ENCODE measurements at places on chromosomes 1 and 21.
A peak's percentile ranks its signal among the peaks of the same experiment; 100 is the strongest.

GRCh38 chr1:173408886-173409285 is 68.2 kb upstream of the PRDX6 start:
- DNase-seq, result no peak

DNA sequence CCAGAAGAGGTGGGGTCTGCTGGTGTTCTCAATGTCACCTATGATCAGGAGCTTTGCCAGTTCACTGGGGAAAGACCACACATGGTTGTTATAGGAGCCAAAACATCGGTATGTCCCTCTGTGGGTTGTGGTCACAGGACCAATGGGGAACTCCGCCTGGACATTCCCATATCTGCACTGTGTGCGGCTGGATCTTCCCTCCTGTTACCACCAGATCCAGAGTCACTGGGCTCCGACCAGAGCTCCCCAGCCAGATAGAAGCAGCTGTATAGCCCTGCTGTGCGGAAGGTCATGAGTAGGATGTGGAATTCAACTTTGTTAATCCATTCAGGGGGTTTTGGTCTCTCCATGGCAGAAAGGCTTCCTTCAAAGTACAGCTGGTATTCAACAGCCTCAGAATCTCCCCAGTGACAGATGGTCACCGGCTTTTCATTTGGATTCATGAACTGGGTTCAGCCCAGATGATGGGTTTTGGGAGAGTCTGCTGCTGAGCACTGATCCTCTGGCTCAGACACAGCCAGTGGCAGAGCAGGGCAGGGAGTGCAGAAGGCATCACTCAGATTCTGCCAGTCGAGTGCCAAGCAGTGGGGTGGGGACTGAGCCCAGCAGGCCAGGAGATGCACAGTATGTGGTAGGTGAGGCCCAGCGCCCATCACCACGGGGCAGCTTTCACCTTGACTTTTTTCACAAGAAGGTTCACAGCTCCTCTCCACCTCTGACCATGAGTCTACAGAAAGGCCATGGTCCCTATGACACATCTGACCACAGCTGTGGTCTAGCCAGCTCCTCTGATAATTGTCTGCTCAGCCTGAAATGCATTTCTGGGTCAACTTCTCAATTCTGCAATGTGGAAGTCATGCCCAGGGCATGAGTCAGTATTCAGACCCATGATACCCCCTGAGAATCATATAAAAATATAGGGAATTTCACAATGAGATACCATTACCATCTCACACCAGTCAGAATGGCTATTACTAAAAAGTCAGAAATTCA is 2.9 kb upstream of the SHCBP1L start:
- no peak for DNase-seq

DNA sequence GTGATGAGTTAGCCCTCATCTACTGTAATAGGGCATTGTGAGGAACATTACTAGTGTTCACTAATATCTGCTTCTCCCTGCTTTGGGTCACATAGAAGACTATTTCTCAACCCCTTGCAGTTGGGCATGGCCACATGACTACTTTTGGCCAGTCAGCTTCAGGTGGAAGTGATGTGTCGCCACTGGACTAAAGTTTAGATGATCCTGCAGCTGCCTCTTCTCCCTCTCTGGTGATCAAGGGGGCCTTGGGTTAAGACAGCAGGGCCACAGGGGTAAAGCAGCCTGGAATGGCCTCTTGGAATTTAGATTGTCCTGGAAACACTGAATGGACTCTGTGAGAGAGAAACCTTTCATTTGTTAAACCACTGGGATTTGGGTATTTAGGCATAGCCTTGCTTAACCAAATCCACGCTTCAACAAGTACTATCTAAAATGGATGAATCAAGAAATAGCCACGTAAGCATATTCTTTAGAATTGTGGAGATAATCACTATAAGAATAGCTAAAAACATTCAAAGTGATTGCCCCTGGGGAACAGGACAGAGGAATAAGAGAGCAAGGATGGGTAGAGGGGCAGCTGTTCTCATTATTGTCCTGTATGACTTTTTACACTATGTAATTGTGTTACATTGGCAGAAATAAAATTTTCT is 41.2 kb downstream of the OPRD1 start:
- DNase-seq, result no peak

GRCh38 chr1:30005972-30006619 is 717.3 kb downstream of the MATN1 start:
- DNase-seq, result no peak

DNA sequence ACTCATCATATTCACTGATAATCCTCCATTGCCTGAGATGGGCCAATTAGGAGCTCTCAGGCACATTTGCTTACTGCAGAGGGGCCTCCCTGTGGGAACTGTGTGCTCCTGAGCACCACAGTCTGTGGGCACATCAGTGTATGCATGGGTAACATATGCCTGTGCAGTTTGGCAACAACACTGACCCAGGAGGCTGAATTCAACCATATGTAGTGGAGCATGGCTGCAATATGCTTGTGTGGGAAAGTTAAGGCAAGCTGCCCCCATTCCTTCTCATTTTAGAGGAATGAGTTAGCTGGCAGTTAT is 11.8 kb upstream of the FMOD start:
- no peak for DNase-seq

DNA sequence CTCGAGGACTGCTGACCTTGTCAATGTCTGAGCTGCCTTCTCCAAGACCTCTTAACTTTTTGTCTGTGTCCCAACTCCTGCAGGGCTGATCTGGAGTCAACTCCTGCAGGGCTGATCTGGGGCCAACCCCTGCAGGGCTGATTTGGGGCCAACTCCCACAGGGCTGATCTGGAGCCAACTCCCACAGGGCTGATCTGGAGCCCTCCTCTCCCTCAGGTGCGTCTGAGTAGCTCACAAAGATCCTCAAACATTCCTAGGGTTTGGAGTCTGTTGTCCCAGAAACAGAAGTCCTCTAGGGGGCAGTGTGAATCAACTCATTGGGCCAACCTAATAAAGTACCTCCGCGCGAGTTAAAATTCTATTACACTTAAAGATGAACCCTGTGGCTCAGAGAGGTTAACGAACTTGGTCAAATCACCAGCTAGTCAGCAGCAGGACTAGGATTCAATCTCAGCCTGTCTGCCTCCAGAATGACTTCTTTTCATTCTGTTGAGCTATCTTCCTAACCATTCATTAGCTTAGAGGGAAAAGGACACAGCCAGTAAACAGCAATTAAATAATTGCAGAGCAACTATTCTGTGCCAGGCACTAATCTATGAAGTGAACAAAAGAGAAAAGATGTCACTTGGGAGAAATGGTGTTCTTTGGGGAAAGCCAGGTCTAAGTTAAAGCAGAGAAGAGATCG is 17.2 kb upstream of the RLF start:
- peak; percentile 28 for DNase-seq

DNA sequence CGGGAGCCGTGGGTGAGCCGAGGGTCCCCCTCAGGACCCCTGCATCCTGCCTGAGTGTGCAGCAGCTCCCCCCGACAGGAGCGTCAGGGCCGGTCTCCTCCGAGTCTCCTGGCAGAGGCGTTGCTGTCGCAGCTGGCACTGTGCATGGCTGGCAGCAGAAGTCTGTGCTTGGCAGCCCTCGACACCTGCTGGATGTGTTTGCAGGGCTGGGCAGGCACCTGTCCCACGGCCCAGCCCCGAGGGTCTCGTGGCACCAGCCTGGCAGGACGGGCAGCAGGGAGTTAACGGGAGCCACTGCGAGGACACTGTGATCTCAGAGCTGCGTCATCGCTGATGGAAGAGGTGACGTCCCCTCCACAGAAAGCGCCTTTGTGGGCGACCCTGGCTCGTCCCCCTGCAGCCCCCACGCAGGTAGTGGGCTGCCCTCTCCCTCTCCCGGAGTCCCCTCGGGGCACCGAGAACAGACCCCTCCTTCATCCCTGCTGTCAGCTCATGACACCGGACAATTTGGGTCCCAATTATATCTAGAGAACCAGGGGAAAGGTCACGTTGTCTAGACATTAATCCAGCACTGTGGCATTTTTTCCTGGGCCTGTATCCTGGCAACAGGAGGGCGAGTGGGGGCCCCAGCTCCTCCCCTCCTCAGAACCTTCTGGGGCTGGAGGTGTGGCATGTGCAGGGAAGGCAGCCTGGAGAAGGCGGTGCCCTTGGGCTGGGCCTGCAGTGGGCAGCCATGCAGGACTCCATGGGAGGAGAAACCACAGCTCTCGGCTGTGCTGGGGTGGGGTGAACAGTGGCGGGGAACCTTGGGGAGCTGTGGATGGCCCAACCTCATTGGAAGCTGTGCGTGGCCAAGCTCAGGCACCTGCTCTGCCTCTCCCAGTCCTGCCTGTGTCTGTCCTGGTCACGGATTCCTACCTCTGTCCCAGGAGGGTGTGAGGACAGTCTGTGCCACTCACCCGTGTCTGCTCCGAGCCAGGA is 15.4 kb downstream of the COL18A1 start:
- no peak for DNase-seq

- no peak for DNase-seq
Observed at GRCh38 chr1:67230539-67230938, 64.3 kb downstream of the IL23R start.

GRCh38 chr1:85865213-85865612 is 157.0 kb upstream of the ZNHIT6 start:
- no peak for DNase-seq

- DNase-seq, result no peak
Observed at GRCh38 chr1:85275701-85276214, 674 bp downstream of the BCL10 start.

GRCh38 chr1:224435999-224436398 is 1.4 kb upstream of the WDR26 start:
- DNase-seq, result no peak

DNA sequence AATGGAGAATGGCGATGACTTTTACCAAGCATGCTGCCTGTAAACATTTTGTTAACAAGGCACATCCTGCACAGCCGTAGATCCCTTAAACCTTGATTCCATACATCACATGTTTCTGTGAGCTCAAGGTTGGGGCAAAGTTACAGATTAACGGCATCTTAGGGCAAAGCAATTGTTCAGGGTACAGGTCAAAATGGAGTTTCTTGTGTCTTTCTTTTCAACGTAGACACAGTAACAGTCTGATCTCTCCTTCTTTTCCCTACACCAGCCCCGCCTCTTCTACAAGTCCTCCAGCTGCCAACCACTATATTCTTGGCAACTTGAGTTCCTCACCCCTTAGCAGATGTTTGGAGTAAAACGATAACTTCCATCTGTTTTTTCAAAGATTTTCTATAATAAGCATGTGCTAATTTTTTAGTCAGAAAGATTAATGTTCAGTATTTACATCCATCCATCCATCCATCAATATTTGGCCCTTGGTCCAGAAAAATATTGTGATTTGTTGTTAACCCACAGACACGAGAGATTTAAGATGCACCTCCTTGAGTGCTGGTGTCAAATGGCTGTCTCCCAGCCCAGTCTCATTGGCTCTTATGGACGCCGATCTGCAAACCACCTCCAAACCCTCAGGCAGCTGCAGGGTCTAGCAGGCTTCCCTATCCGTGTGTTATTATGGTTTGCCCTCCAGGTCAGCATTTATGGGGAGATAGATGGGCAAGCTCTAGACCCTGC is 3.8 kb downstream of the DNALI1 start:
- DNase-seq, result no peak

DNA sequence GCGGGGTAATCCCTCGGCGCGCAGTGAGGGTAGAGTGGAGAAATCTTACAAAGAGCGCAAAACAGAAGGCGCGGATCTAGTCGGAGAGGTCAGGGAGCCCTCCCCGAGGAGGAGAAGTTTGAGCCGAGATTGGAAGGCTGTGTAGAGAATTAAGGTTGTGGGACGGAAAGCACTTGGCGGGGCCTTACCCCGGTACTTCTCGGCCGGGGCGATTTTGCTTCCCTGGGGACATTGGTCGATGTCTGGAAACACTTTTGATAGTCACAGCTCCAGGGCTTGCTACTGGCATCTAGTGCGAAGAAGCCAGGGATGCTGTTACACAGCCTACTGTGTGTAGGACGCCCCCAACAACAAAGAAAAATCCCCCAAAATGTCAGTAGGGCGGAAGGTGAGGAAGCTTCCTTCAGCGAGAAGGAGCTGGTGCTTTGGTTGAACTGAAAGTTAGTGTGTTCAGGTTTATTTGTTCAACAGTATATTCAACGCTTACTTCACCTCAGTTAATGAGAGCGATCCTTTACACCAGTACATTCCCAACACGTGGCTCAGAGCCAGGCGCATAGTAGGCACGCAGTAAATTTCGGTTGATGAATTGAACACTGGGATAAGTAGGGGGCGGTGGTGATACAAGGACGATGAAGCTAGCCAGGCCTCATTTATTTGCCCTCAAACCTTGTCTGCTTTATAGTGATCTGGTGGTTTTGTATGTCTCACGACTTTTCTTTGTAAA is 807 bp downstream of the CEP85 start:
- DNase-seq, result no peak

- no peak for DNase-seq
Observed at GRCh38 chr1:50129201-50129600, 20.5 kb downstream of the ELAVL4 start.

GRCh38 chr21:39116761-39117439 is 66.4 kb downstream of the PSMG1 start:
- DNase-seq, result no peak

GRCh38 chr1:117826540-117827078 is 102.8 kb downstream of the GDAP2 start:
- no peak for DNase-seq

- DNase-seq, result no peak
Observed at GRCh38 chr1:82445827-82446226, 645.1 kb downstream of the ADGRL2 start.
